ENCODE measurements at places on chromosomes 3 and 15.
A peak's percentile ranks its signal among the peaks of the same experiment; 100 is the strongest.

DNA sequence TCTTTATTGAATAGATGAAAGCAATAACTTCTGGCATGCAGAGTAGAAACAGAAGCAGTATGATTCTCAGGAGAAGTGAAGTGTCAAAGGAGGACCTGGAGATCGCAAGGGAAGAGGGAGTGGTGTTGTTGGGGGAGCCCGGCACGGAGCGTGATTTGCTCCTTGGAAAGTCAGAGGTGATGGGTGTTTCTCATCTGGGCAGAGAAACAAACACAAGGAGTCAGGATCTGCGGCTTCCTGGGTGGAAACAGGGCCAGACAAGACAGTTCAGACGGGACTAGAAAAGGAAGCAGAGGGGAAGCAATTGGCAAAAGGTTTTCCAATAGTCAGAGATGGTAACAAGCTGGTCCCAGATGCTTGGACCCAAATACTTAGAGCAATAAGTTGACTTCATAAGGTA is 34.4 kb upstream of the CCDC80 start:
- no peak for ATAC-seq

- peak; percentile 88 for ATAC-seq
Measured at GRCh38 chr3:192850451-192850981, 67.1 kb downstream of the MB21D2 start.

DNA sequence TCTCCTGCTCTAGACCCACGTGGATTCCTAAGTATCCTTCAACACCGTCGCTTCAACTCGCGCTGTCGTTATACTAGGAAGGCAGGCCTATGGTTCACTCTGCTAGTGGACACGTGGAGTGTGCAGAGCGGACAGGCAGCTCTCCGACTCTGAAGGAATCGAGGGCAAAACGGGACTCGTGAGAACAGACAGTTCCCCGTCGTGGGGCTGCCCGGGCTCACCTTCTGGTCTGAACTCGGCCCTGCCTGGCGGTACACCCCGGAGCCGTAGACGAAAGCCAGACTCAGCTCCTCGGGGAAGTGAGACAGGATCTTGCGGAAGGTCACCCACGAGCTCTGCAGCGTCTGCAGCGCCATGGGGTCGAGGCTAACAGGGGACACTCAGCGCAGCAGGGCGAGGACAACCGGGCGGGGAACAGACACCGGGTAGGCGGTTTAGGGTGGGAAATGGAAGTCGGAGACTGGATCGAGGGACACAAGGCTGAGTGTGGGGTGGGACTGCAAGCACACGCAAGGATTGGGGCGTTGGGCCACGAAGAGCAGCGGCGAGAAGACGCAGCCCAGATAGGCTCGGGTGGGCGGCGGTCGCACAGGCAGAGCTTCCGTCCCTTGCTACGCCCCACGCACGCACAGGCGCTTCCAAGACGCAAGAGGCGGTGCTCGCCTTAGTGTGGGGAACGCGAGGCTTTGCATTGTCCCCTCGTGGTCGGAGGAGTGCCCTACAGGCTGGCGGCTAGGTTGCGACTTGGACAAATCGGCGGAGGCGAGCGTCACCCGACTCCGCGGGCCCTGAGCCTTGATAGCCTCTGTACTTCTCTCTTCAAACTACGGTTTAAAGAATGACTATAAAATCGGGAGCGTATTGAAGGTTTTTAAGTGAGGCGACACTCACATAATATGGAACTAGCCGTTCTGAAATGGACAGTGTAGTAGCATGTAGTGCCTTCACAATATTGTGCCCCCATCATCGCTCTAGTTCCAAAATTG is at the start of gene TAMM41:
Gene TAMM41 (minus strand): TSS at position 605 of the 986 bp plus-strand sequence. CDS start 249 bp downstream, at position 356.
- ATAC-seq: peak; percentile 100

DNA sequence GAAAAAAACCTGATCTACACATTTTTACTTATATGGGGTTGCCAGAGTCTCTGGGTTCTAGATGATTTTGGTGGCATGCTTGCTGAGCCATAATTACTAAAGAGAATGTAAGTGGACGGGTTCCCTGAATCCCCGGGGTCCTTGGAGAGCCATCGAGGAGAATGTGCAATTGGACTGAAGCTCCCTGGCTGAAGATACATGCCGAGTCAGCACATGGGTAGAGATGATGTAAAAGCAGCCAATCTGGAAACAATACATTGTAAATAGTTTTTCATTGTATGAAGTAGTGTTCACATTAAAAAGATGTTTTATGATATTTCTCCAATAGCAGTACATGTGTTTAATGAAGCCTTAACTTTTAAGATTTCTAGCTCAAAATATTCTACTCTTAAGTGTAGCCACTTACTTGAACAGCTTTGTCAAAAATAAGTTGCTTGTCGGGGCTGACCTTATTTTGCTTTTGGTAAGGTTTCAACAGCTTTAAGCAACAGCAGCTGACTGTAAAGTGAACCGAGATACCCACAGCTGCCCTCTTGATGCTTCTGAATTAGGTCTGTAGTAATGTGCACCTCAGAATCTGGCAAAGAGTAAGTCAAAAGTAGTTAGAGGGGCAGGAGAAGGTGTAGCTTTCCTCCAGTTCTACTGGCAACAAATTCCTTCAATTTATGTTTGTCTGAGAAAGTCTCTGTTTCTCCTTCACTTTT is 205.7 kb downstream of the PLCL2 start:
- no peak for ATAC-seq

- ATAC-seq: no peak
Measured at GRCh38 chr3:162398554-162398953, 901.9 kb downstream of the OTOL1 start.

DNA sequence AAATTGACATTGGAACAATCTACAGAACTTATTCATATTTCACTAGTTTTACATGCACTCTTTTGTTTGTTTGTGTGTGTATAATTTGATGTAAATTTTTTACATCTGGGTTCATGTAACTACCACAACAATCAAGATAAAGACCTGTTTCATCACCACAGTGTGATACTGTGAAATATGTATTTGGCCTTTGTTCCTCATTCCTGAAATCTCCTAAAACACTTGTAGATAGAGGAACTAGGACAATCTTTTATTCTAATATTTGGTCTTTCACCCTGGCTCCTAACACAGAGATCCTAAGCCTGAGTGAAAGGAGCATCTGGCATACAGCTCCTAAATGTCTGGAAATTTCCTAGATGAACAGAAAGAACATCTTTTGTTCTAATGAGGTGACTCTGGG is 155.0 kb upstream of the GPR149 start:
- no peak for ATAC-seq

DNA sequence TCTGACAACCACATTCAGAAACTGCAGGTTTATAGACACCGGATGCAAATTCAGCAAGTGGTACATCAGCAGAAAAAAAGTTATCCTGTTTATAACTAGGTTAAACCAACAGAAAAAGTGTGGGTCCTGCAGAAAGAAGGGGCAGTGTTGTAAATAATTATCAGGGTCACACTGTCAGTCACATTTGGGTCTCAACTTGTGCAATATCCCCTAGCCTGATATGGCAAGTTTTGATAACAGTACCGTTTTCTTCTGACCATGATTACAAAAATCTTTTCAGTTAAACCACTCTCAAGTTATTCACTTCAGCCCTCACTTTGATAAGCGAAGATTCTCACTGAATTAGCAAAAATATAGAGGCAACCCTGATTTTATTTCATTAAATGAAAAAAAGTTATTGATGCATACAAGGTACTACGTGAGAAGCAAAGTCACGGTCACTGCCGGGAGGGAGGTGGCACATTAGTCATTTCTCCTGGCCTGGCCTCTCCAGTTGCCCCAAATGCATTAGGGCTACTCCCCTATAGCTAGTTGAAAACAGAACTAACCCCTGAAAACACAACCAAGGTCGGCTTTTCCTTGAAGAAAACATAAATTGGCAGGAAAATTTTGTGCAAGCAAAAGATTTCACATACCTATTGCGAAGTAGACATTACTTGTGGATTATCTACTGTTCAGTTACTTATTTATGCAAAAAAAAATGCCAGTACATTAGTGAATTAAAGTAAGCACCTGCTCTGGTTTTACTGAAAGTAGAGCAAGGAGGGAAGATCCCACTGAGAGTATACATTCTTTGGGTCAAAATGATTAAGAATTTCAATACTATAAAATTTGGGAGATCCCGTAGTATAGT is 28.6 kb downstream of the IL5RA start:
- peak; percentile 85 for ATAC-seq

DNA sequence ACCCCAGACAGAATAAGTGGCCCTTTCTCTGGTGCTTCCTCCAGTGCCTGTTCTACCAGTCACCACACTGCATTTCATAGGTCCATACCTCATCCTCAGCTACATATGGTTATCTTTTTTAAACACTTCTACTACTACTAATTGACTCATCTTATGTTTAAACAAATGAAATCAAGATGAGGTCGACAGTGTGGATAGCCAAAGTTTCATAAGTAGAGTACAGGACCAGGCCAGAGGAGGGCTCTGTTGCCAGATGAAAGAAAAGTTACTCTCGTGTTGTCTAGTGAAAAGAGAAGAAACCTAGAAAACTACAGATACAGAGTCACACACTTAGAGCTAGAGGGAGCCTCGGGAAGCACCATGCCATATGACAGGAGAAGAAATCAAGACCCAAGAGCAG is 296.1 kb downstream of the VPS13C start:
- ATAC-seq: no peak

DNA sequence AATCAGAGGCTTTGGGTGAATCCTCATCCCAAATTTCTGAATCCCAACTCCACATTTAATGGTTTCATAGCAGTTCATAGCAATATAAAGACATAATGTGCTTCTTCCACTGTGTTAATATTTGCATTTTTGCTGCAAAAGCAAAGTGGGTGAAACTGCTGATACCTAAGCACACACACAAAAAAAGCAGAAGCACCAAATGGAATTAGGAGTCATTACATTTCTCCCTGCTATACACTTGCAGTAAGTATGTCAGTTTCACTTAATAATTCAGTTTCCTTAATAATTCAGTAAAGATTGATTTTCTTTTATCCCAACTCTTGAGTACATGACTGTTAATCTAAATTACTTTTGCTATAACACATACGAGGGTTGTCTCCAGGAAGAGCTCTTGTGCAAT is 48.9 kb upstream of the ALCAM start:
- ATAC-seq: no peak

DNA sequence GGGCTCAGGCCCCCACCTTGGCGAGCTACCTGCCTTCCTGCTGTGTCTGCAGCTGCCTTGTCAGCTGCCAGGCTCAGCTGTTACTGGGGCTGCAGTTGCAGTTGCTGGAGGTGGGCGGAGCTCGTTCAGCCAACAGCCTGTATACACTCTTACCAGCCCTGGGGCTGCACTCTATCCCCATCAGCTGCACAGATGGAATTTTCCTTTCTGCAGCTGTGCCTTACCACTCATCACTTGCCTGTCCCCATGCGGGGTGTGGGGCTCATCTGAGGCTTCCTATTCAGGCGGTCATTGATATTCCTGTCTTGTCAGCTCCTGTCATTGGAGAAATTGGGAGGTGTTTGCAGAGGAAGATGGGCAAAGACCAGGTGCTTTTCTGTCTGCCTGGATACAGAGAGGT is 9.1 kb upstream of the SYN2 start:
- no peak for ATAC-seq
